ENCODE measurements at places on chromosomes 4 and X.

DNA sequence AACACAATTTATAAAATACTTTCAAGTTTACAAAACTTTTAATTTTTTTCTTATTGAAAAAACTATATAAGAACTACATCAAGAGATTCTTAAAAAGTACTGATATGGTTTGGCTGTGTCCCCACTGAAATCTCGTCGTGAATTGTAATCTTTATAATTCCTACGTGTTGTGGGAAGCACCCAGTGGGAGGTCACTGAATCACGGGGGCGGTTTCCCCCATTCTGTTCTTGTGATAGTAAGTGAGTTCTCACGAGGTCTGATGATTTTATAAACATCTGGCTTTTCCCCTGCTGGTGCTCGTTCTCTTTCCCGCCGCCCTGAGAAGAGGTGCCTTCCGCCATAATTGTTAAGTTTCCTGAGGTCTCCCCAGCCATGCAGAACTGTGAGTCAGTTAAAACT is 88.5 kb downstream of the FRAS1 start:
- no peak for DNase-seq

GRCh38 chr4:75412746-75413145 is 101.5 kb downstream of the RCHY1 start:
- DNase-seq = no peak

GRCh38 chr4:27835851-27836250 is 975.2 kb downstream of the STIM2 start:
- no peak for DNase-seq

- DNase-seq = no peak
Observed at GRCh38 chr4:141140391-141141200, 7.3 kb upstream of the RNF150 start.

GRCh38 chrX:109740433-109740809 is 7.4 kb upstream of the ACSL4 start:
- DNase-seq = no peak

- no peak for DNase-seq
Observed at GRCh38 chr4:148196164-148196563, 246.1 kb downstream of the NR3C2 start.

GRCh38 chrX:110698696-110699095 is 96.9 kb downstream of the CHRDL1 start:
- no peak for DNase-seq

DNA sequence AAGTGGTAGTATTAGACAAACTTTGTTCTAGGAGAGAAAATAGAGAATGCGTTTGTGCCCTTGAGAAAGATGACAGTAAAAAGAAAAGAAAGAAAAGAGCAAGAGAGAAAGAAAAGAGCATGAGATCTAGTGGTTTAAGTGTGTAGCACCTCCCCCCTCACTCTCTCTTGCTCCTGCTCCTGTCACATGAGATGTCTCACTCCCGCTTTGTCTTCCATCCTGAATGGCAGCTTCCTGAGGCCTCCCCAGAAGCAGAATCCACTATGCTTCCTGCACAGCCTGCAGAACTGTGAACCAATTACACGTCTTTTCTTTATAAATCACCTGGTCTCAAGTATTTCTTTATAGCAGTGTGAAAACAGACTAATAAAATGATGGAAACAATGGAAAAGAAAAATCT is 499.6 kb downstream of the ACTRT1 start:
- DNase-seq = no peak

- DNase-seq = no peak
Observed at GRCh38 chrX:55907968-55908607, 190.5 kb downstream of the RRAGB start.

DNA sequence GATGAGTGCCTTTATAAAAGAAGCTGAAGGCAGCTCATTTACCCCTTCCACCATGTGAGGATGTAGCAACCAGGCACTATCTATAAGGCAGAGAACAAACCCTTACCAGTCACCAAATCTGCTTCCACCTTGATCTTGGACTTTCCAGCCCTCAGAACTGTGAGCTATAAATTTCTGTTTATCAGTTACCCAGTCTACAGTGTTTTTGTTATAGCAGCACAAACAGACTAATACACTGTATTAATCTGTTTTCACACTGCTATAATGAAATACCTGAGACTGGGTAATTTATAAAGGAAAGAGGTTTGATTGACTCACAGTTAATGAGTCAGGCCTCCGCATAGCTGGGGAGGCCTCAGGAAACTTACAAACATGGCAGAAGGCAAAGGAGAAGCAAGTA is 91.2 kb downstream of the SOWAHB start:
- no peak for DNase-seq

- DNase-seq = no peak
Observed at GRCh38 chr4:109943745-109944144, 31.1 kb downstream of the EGF start.

- DNase-seq = no peak
Observed at GRCh38 chr4:185017964-185018772, at the start of gene HELT. Gene HELT, plus strand, starts transcription at chr4:185018490. Its CDS starts 439 bp downstream, at chr4:185018929.

- no peak for DNase-seq
Observed at GRCh38 chr4:153261914-153262313, 57.7 kb downstream of the TRIM2 start.

DNA sequence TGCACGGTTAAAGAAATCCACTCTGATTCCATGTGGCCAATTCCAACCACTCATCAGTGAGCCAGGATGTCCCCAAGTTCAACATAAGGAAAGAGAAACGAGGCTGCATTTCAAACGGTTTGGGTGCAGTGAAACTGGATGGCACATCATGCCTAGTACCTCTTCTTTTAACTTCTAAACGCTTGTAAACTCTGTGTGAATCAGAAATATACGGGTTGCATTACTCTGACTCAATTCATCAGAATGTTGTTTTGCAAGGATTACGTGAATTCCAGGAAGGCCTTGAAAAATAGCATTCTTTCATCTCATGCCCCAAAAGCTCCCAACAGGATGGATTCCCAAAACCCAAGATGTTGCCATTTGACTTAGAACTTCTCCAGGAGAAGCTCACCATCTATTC is 270.4 kb downstream of the LDB2 start:
- no peak for DNase-seq

- no peak for DNase-seq
Observed at GRCh38 chrX:40922307-40922706, 162.9 kb upstream of the USP9X start.

- DNase-seq = no peak
Observed at GRCh38 chr4:123783151-123783790, 386.7 kb downstream of the SPRY1 start.

- DNase-seq = no peak
Observed at GRCh38 chrX:105267167-105267566, 46.7 kb upstream of the TEX13A start.

- no peak for DNase-seq
Observed at GRCh38 chr4:38856524-38857337, at the start of gene TLR6. Gene TLR6, minus strand, starts transcription at chr4:38856817. Its CDS starts 27,344 bp downstream, at chr4:38829473.

DNA sequence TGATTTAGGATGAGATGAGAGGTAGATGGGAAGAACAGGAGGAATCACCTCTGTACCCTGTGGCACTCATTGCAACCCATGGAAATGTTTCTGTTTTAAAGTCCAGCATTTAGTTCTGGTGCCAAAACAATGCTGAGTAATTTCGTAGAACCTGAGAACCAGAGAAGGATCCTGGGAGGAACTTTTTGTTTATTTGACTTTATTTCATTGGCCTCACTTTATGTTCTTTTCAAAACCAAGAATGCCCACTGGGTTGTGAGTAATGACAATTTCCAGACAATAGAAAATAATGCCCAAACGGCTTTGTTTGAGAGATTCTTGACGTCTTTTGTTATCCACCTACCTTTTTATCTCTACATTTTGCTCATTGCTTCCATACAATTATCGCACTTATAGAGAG is 111.3 kb downstream of the SHROOM3 start:
- no peak for DNase-seq

DNA sequence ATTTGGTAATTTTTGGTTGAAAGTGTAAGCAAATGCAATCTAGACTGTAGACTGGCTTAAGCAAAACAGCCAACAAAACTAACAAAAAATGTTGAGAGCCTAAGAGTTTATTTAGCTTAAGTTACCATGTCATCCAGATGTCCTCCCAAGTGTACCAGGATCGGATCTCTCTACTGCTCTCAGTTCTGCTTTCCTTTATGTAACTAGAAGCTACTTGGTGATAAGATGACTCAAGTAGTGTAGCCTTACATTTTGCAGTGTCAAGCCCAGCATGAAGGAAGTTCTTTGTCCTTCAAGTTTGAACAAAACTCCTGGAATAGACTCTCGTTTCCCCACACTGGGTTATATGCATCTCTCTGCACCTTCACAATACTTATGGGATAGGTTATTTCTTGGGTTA is 1500.0 kb downstream of the STIM2 start:
- no peak for DNase-seq

DNA sequence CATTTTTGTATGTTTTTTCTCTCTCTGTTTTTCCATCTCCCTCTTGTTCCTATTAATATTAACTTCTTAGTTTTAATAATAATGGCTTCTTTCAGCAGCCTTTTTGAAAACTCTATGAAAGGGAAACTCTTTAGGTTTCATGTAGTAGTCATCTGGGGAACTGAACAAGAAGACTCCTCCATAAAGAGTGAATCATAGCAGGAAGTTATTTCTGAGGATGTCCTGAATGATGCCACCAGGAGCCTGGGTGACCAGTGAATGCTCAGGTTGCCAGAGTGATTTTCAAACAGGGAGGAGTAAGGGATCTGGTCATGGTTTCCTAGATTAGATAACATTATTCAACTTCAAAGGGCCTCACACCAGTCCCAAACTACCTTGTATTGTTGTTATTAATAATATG is 212.8 kb upstream of the PDE5A start:
- no peak for DNase-seq

DNA sequence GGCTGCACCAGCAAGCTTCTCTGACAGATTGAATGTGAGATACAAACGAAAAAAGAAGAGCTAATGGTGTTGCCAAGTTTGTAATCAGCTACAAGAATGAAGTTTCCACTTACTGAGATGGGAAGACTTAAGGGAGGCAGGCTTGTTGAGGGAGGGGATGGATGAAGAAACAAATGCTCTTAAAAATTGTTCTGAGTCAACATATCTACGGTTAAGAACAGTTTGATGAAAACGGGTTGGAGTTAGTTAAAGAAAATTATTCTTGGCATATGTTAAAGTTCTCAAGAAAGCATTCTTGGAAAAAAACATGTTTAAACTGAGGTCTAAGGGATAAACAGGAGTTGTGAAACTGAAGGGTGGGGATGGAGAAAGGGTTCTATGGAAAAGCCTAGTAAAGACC is 816.3 kb upstream of the HS3ST1 start:
- DNase-seq = no peak

DNA sequence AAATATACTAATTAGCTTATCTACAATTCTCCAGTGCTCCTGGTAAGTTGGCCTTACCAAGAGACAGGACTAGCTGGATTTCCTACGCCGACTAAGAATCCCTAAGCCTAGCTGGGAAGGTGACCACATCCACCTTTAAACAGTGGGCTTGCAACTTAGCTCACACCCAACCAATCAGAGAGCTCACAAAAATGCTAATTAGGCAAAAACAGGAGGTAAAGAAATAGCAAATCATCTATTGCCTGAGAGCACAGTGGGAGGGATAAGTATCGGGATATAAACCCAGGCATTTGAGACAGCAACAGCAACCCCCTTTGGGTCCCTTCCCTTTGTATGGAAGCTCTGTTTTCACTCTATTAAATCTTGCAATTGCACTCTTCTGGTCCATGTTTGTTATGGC is 1025.0 kb downstream of the RAB28 start:
- DNase-seq = no peak

DNA sequence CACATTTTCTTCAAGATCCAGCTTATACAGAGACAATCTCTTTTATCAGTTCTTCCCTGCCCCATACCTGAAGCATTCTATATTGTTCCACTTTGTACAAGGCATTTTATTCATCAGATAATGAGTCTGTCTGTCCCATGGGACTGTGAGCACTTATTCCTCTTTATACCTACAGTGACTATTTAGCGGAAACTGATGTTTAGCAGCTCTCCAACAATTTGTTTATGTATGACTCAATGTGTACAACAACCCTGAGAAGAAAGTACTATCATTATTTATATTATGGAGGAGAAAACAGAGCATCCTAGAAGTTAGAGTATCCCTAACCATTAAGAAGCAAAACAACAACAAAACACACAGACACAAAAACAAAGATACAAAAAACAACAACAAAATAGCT is 306.5 kb downstream of the PRDM5 start:
- no peak for DNase-seq

DNA sequence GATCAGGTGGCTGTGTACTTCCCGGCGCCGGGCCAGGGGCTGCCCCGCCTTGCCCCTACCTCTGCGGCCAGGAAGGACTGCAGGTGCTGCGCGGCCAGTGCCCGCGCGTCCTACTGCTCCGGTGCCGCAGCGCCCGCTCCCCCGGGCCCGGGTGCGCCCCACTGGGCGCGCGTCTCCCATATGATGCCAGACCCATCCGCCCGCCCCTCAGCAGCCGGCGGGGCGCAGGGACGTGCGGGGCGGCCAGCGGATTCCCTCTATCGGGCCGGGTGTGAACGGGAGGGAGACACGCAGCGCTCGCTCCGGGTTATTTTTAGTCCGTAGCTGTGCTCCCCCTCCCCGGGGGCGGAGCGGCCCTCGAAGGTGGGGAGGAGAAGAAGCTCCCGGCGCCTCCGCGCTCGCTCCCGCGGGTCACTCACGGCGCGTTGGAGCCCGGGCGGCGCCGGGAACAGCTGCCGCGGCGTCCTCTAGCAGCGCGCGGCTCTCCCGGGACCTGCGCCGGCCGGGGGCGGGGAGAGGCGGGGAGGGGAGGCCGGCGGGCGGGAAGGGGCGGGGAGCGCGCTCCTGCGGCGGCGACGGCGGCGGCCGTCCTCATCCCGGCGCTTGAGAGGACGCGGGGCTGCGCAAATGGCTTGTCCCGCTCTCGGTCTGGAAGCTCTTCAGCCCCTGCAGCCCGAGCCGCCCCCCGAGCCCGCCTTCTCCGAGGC is 103.6 kb downstream of the UCHL1 start:
- DNase-seq = peak; percentile 87
